ENCODE measurements at places on chromosomes 2 and 18.
A peak's percentile ranks its signal among the peaks of the same experiment; 100 is the strongest.

GRCh38 chr18:42168907-42169306 is 213.9 kb downstream of the PIK3C3 start:
- DNase-seq, result no peak

GRCh38 chr2:206824993-206825392 is 59.6 kb downstream of the FASTKD2 start:
- DNase-seq, result no peak

DNA sequence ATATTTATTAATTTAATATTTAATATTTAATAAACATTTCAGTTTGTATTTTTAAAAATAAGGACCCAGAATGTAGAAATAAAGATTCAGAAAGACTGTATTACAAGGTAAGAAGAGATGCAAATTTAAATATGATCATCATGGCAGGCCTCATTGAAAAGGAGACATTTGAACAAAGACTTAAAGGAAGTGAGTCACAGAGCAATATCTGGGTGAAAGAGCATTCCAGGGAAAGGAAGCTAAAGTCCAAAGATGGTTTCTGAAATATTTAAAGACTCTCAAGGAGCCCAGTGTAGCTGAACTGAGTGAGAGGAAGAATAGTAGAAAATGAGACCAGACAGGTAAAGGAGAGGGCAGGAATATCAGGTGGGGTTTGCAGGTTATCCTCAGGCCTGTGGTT is 5.9 kb downstream of the SCYGR4 start:
- no peak for DNase-seq

DNA sequence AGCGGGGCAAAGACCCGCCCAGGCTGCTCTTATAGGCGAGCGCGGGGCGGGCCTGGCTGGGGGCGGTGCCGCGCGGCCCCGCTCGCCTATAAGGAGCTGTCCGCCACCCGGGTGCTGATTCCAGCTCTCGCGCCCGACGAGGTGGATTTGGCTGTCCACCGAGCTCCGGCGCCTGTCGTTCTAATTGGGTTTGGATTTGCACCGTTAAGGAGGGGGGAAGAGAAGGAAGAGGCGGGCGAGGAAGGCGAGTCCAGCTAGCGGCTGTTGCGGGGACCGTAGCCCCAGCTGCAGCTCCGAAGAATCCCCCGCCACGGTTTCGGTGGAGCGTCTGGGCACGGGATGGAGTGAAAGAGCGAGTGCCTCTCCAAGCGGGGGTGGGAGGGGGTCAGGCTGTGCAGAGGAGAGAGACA is at the start of gene CNTNAP5:
CNTNAP5 (plus strand) TSS at position 117 of the 410 bp plus-strand sequence. CDS start 364 bp downstream, outside the sequence.
- DNase-seq, result no peak

GRCh38 chr2:128408349-128409305 is 90.0 kb upstream of the HS6ST1 start:
- DNase-seq, result no peak

- no peak for DNase-seq
Measured at GRCh38 chr2:120791243-120791961, 55.7 kb downstream of the GLI2 start.

DNA sequence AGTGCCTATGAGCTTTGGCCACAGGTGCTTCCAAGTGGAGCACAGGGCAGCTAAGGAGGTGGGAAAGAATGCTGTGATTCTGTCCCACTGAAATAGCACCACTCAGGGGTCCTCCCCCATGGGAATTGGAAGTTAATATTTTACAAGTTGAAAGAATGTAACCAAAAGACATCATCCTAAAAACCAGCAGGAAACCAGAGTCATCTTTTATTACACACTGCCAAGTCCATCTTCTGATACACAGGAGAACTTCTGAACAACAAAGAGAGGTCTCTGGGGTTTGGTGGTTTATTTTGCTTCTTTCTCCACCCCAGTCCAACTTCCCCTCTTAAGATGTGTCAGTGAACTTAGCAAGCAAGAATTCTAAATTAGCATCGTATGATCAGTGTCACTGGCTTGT is 47.7 kb downstream of the COLEC12 start:
- DNase-seq, result no peak

GRCh38 chr2:10550206-10551001 is 102.3 kb upstream of the ODC1 start:
- no peak for DNase-seq

GRCh38 chr2:10650761-10651160 is 39.0 kb downstream of the NOL10 start:
- DNase-seq, result no peak

- DNase-seq, result no peak
Measured at GRCh38 chr2:161471631-161472030, 55.5 kb downstream of the TBR1 start.

GRCh38 chr2:70513738-70514137 is 39.9 kb downstream of the TGFA start:
- DNase-seq, result peak; percentile 71

DNA sequence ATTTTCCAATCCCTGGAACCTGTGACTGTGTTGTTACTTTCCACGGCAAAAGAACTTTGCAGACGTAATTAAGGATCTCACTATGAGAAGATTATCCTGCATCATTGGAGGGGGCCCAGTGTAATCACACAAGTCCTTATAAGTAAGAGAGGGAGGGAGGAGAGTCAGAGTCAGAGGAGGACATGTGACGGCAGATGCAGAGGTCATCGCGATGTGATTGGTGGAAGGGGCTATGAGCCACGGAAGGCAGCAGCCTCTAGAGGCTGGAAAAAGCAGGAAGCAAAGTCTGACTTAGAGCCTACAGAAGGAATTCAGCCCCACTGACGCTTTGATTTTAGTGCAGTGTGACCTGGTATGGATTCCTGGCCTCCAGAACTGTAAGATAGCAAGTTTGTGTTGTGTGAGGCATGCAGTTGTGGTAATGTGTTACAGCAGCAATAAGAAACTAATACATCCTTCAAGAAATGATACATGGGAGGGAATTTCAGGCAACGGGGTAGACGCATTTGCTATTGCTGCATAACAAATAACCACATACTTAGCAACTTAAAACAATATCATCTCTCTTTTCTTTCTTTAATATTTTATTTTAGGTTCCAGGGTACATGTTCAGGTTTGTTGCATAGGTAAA is 112.7 kb upstream of the SERPINE2 start:
- DNase-seq, result no peak

DNA sequence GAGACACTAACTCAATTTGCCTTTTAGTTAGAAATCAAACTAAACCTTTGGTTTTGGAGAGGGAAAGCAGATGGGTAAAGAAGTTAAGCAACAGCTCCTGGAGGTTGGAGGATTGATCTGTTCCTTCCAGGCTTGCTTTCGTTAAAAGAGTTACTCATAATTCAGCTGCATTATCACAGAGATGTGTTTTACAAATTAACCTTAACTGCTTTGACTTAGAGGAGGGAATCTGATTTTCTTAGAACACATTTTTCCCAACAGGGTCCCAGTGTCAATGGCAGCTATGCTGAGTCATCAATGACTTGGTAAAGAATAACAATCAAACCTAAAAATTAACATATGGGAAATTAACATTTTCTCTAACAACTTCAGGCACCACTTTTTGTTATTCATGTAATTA is 113.4 kb downstream of the COPS8 start:
- no peak for DNase-seq

GRCh38 chr2:43031471-43032212 is 194.8 kb downstream of the ZFP36L2 start:
- no peak for DNase-seq

GRCh38 chr2:110116033-110116710 is 550 bp upstream of the MALL start:
- DNase-seq, result no peak

DNA sequence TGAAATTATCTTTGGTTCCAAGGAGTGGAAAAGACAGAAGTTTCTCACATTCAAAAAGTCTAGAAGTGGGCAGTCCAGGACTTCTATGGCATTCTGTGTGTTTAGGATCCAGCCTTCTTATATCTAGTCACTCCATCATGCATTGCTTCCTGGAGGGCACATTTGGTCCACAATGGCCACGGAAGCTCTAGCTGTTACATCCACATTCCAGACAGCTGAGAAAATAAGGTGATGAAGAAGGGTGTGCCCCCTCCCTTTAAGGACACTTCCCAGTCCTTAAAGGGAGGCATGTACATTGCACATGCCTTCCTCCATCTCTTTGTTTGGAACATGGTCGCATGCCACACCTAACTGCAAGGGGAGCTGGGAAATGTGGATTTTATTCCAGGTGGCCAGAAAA is 59.9 kb upstream of the BZW1 start:
- DNase-seq, result no peak

GRCh38 chr2:204346906-204347305 is 198.4 kb upstream of the PARD3B start:
- DNase-seq, result no peak

GRCh38 chr2:43106559-43107527 is 119.6 kb downstream of the ZFP36L2 start:
- no peak for DNase-seq

- peak; percentile 37 for DNase-seq
Measured at GRCh38 chr18:75400366-75400765, 27.1 kb downstream of the SMIM21 start.

DNA sequence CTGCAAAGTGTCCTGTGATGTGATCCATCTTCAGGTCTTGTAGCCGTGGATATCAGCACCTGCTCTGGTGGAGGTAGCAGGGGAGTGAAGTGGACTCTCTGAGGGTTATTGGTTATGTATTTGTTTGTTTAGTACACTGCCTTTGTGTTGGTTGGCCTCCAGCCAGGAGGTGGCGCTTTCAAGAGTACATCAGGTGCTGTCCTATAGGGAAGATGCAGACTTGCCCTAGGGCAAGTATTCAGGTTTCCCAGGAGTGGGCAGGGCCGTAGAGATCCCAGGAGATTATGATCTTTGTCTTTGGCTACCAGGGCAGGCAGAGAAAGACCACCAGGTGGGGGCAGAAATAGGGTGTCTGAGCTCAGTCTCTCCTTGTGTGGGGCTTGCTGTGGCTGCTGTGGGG is 411.8 kb downstream of the SOX11 start:
- no peak for DNase-seq

GRCh38 chr2:119248751-119249150 is 25.1 kb downstream of the STEAP3 start:
- DNase-seq, result no peak

DNA sequence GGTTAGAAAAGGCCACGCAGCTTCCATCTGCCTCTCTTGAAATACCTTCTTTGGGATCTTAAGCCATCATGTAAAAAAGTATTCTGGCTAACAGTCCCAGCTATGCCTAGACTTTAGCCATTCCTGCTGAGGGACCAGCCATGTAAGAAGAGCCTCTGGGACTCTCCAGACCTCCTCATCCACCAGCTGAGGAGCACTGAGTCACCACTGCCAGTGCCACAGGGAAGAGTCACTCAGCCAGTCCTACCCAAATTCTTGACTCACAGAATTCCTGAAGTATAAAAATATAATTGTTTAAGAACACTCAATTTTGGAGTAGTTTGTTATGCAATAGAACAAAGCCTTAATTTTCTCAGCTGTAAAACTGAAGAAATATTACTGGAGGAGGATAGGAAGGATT is 436.7 kb downstream of the ZEB2 start:
- DNase-seq, result no peak

DNA sequence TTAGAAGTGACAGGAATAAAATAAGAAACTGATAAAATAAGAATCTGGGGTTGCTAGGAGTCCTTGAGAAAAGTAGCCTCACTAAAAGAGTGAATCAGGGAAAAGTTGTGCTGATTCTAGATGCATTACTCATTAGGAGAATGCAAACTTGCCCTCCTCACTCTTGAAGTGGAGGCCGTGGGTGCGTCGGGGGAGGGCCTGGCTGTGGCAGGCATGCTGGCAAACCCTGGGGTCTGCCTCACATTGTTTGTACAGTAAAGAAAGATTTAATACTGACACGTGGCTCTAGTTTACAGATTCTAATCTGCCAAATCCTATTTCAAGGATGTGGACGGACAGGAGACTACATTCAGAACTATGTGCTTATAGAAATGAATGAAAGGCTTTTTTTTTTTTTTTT is 41.9 kb downstream of the TANC1 start:
- DNase-seq, result no peak

DNA sequence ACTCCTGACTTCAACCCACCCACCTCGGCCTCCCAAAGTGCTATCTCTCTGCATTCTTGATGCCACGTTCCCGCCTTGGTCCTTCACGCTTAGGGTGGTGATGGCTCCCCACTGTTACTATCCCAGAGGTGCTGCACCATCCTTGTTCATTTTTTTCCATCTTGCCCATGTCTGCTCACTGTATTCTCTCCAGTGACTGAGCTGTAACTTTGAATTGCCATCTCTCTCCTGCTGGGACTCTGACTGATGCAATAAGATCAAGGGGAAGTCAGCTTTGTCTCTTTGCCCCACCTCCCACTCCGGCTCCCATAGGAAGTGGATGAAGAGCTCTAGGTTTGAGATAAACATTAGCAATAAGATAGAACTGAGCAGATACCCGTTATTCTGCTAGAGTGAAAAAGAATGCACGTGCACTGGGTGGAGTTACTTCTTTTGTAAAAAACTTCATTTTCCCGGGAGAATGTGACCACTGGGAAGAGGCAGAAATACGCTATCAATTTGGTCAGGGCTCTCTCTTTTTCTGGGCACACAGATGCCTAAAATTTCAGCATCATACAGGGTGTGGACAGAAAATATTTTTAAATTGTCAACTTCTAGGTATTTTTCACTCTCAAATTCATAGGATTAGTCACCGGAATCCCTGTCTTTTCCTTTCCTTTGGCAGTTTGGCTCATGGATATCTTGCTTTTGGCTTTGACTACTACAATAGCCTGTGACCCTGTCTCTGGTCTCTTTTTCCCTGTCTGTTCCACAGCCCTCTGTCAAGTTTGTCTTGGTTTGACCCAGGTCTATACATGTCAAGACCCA is 105.4 kb downstream of the POLR1A start:
- DNase-seq, result no peak

DNA sequence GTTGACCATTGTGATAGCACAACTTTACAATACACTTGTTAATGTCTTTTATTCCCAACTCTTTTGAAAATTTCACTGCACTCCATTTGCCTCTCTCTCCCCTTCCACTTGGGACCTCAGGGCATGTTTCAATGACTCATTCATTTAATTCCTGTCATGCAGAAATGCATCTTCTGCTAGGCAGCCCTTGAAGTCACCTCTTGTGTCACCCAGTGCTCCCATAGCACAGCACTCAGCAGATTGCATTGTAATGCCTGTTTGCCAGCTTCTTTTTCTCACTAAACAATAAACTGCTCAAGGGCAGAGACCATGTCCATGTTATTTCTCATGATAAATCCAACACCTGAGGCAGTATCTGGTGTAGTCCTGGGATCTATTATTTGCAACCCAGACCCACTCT is 85.9 kb upstream of the ACSL3 start:
- DNase-seq, result no peak

- DNase-seq, result no peak
Measured at GRCh38 chr2:152571048-152571766, 146.1 kb downstream of the PRPF40A start.

DNA sequence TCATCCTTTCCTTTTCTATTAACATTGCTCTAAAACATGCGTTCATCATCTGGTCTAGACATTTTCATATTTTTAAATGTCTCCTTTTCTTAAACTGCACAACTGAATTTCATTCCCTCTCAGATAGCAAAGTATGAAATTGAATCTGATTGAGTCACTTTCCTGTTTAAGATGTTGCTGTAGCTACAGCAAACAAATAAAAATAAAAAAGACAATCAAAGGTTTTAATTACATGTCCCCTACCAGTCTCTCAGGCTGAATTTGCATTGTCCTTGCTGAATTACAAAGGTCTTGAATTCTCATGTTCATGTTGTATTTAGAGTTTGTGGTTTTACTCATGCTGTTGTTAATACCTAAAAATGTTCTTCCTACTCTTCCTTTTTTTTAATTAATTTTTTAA is 537.9 kb upstream of the LRATD1 start:
- no peak for DNase-seq
